ENCODE measurements at places on chromosomes 6 and 20.

- no peak for DNase-seq
These were observed 73.1 kb upstream of the RIPOR2 start for GRCh38 chr6:25008707-25009392.

- DNase-seq: no peak
These were observed 106.6 kb upstream of the SNX9 start for GRCh38 chr6:157716251-157716995.

DNA sequence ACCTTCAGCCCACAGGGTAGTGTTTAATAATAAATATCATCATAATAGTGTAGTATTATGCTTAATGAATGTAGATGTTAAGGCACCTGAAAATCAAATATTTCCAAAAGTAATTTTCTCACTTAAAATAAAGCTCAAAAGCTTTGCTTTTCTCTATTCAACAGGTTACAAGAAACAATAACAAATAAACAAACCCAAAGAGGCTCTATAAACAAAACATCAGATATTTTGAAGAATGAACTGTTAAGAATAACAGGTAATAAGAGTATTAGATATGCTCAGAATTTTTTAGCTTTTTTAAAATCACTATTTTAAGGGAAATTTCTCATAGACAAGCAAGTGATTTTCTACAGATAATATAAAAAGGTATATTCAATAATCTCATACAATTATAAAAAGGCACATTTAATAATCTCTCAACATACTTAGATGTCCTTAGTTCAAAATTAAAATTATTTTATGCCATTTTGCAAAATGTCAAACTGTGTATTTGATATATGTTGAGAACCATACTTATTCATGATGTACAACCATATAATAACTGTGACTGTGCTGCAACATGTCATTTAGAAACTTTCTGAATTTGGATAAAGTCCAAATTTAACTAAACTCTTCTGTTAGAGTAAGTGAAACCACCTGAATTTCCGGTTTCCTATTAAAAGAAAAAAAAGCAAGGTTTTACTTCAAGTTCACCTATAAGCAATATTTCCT is 35.8 kb downstream of the PHIP start:
- no peak for DNase-seq

GRCh38 chr6:24660105-24660504 is 6.6 kb downstream of the TDP2 start:
- DNase-seq: no peak

DNA sequence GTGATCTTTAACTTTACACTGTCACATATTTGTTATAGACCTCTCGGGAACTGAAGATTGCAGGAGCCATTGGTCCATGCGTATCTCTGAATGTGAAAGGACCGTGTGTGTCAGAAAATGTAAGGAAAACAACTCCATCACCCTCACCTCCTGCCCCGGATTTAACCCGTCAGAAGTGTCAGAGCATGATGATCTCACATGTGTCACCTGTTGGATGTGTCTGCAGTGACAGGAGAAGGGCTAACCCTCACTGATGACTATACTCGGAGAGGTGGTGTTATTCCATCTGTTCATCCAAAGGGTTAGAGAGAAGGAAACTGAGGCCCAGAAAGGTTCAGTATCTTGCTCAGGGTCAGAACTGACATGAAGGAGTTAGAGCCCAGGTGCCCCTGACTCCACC is 24.9 kb downstream of the SEC23B start:
- DNase-seq: no peak

DNA sequence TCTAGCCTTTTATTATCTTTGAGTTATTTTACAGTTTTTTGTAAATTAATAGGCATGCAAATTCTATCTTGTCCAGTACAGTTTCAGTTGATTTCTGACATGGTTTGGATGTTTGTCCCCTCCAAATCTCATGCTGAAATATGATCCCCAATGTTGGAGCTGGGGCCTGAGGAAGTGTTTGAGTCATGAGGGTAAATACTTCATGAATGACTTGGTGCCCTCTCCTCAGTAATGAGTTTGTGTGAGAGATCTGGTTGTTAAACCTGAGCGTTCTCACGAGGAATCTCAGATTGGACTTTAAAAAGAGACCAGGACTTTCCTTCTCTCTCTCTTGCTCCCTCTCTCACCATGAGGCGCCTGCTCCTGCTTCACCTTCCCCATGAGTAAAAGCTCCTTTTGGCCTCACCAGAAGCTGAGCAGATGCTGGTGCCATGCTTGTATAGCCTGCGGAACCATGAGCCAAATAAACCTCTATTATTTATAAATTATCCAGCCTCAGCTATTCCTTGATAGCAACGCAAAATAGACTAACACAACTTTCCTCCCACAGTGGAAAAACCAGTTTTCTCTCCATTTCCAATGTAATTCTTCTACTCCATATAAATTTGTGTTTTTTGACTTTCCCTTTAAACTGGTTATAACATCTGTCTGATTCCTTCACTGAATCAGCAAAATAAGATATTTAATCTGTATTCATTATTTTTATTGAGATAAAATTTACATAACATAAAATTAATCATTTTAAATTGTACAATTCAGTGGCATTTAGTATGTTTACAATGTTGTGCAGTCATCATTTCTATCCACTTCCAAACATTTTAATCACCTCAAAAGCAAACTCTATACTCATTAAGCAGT is 78.7 kb upstream of the PRSS16 start:
- DNase-seq: no peak

DNA sequence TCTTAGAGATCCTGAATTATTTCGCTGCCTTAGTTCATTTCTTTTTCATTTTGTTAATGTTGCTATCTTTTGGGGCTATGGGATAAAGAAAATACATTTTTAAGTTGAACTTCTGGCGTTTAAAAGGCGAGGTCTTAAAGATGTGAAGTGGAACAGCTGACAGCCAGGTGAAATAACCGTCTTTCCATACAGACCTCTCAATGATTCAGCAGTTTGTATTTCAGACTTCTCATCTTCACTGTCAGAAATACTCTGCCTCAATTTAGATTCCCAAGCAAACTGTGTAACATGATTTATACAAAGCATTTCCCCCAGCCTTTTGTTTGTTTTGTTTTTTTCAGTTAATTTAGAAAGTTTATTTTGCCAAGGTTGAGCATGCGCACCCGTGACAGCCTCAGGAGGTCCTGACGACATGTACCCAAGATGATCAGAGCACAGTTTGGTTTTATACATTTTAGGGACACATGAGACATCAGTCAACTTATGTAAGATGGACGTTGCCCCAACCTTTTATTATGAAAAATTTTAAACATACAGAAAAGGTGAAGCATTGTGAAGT is 40.0 kb downstream of the SLC9A8 start:
- DNase-seq: no peak

DNA sequence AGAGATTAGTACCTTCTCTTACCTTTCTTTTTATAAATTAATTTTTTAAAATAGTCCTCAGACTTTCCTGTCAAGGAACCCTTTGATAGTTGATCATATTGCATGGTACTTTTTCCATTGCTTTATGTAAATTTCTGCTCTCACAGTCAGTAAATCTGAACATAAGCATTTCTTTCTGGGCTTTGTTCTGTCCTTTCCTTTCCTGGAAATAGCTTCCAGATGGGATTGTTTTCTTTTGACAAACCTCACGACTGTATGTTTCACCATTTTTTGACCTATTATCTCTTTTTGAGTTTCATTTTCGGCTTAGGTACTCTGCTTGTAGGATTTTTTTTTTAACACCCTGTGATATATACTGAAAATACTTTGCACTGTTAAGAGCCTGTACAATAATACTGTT is 32.6 kb downstream of the UTRN start:
- no peak for DNase-seq

DNA sequence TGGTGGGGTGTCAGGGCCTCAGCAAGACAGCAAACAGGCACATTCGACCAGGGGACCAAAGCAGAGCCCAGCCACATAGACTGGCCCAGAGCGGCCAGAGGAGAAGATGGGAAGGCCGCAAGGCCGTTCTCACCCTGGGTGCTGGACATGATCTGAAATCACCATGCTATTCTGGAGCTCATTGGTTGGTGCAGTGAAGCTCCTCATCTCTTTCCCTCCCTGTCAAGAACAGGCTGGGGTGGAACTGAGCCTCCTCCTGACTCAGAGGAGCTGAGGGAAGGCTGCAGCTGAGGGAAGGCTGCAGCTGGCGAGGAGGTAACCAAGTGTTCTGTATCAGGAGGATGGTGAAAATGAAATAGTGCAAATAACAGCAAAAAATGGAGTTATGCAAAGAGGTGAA is 80.0 kb downstream of the AKAP7 start:
- no peak for DNase-seq

DNA sequence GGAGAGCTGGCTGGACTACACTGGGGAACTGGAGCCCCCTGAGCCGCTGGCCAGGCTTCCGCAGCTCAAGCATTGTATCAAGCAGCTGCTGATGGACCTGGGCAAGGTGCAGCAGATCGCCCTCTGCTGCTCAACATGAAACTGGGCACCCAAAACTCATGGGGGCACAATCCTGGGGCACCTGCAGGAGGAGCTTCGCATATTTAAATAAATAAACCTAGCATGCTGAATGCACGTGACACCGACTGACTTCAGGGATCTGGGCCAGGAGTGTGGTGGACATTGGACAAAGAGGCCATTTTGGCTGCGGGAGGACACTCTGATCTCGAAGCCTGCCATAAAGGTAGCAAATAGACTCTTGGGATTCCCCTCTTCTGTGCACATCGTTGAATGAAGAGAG is 6.8 kb downstream of the SCAND1 start:
- DNase-seq: no peak

- no peak for DNase-seq
These were observed 504.8 kb downstream of the MEI4 start for GRCh38 chr6:78157606-78158005.

DNA sequence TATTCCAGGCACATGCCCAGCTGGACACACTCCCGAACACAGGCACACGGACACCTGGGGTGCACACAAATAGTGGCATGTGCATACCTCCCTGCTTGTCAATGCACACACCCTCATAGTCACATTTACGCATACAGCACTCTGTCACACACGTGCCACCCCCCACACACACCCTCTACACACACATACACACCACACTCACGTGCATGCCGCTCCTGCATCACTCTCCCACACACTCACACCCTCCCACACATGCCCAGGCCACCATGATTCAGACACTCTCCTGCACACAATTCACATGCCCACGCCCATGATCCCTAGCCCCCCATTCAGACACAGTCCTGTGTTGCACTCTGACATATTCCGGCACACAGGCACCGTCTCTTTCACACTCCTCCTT is 13.0 kb downstream of the SIRPA start:
- DNase-seq: no peak

GRCh38 chr20:53768329-53768728 is 174.7 kb upstream of the ZNF217 start:
- no peak for DNase-seq

All from right renal cortex interstitium (tissue), 3 donors.